ENCODE measurements at places on chromosomes 7 and 10. TPM values are rescaled to one million over a fixed set of nuclear protein-coding genes. Genes with fewer than 3 reads are reported as not detected.

DNA sequence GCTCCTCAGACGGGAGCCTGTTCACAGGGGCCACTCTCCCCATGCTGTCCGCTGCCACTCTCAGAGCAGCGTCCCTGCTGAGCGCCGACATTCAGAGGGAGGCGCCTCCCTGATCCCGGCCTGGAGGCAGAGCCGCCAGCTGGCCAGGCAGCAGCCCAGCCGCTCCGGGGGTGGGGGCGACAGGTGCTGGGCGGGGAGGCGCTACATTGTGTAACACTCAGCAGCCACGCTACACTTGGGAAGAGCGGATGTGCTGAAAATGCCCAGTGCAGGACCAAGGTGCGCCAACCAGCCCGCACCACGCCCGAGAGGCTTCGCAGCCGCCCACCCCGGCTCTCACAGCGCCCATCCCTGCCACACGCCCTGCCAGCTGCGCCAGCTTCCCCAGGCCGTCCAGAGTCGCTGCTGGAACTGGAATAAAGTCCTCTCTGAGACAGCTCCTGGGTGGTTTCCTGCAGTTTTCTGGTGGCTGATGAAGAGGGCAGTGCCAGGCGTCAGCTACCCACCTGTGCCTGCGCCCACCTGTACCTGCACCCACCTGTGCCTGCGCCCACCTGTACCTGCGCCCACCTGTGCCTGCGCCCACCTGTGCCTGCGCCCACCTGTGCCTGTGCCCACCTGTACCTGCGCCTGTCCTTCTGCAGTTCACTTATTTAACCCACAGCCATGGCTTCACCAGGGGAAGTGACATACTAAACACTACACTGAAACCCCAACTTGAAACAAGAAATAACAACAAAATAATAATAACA lies 25.7 kb downstream of the STK32C start:
- DNase-seq: no peak
- H3K4me1 ChIP-seq: no peaks in the 10 kb centered on the region
- no peaks in the 10 kb centered on the region for H3K36me3 ChIP-seq
- no peak overlapping the region for H3K4me3 ChIP-seq

DNA sequence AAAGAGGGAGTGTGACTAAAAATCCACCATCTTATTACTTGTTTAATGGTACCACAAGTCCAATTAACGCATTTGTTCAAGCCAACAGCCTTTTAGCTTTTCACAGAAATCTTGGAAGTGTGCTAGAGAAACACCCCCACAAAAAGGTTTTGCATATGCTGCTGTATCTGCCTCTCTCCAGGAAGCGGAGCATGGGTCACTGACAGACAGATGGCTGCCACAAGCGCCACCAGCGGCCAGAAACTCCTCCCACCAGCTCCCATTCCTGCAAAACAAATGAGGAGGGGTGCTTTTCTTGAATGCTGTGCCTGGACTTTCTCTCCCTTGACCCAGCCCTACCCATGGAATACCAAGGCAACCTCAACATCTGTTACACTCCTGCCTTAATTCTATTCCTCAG lies 176.3 kb upstream of the LRGUK start:
- DNase-seq: no peak
- H3K4me3 ChIP-seq: no peak overlapping the region
- H3K36me3 ChIP-seq: peaks cover 29% of the 10 kb centered on the region
- no peaks in the 10 kb centered on the region for H3K27me3 ChIP-seq
- no peaks in the 10 kb centered on the region for H3K4me1 ChIP-seq
- no peak overlapping the region for H3K27ac ChIP-seq

DNA sequence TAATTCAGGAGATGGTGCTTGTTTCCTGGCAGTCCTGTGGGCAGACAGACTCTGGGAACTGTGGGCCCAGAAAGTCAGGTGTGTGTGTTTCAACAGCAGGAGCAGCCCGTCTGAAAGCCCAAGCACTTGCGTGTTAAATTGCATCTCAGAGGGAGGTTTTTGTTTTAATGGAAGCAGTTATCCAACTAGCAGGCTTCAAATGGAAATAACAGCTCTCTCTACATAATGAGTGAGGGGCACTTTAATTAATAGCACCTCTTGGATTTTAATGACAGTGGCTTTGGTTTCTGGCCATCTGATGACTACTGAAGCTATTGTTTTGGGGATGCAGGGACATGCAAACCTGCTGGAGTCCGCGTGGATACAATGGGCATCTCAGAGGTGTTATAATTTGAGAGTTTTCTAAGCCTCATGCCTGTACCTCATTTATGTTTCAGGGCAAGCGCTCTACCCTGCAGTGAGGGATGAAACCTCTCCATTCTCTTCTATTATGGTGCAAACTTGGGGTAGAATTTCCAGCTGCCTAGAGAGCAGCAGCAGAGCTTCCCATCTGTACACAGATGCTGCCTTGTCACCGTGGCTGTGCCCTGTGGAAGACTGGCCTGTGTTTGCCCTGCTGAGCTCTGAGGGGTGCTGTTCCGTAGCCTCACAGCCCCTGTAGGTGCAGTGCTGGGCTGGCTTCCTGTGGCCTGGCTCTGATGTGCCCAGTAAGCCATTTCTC lies 206.6 kb upstream of the GPR26 start:
- H3K4me3 ChIP-seq: no peak overlapping the region
- DNase-seq: no peak
- no peaks in the 10 kb centered on the region for H3K4me1 ChIP-seq
- H3K27ac ChIP-seq: no peak overlapping the region

DNA sequence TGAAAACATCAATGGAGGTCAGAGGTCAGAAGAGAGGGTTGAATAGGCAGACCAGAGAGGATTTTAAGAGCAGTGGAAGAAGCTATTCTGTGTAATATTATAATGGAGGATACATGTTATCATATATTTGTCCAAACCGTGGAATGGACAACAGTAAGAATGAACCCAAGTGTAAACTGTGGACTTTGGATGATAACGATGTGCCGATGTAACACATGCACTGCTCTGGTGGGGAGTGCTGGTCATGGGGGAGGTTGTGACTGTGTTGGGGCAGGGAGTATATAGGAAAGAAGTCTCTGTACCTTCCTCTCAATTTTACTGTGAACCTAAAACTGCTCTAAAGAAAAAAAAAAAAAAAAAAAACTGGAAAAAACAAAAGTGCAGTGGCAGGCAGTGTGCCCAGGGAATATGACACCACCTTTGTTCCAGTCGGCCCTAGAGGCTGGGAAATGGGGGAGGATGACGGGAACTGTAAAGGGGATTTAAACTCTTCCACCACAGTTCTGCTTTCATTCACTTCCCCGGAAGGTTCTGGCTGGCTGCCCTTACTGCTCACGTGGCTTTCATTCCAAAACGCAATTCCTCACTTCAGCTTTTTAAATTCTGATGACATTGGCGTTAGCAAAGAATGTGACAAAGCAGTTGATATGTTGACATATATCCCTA lies 113.7 kb upstream of the ANKRD1 start:
- peaks cover 14% of the 10 kb centered on the region for H3K4me1 ChIP-seq
- no peak for DNase-seq
- no peaks in the 10 kb centered on the region for H3K27me3 ChIP-seq
- peak overlapping the region; percentile 60 for H3K27ac ChIP-seq
- no peak overlapping the region for H3K4me3 ChIP-seq

- no peak overlapping the region for H3K4me3 ChIP-seq
- H3K27me3 ChIP-seq: peaks cover 26% of the 10 kb centered on the region
- H3K36me3 ChIP-seq: no peaks in the 10 kb centered on the region
- H3K4me1 ChIP-seq: no peaks in the 10 kb centered on the region
- no peak overlapping the region for H3K27ac ChIP-seq
Observed at GRCh38 chr10:85702768-85703167, 663.8 kb downstream of the GRID1 start.

DNA sequence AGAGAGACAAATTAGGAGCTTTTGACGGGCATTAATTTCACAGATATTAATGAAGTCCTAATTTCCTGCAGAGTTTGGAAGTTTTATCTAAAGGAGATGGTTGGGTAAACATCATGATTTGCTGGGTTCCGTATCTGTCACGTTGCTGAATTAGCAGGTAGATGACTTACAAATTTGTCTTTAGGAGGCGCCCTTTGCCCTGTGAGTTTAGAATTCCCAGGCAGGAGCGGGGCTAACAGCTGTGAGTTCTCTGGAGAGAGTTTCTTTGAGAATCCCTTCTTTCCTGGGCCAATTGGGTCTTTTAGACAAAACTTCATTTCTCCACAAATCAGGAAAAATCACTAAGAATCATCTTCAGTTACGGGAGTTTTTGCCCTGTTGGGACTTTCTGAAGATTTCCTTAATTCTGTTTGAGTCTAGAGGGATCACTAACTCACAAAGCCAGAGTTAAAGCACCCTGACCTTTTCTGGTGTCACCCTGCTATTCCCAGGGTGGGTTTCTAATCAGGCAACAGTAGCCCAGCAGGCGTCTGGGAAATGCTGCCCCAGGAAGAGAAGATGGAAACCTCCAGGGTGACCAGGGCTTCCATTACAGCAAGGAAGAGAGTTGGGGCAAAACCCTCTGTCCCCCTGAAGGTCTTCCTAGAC lies 63.7 kb downstream of the PRKCQ start:
- H3K36me3 ChIP-seq: peaks cover 40% of the 10 kb centered on the region
- DNase-seq: no peak
- no peak overlapping the region for H3K27ac ChIP-seq
- H3K27me3 ChIP-seq: no peaks in the 10 kb centered on the region
- no peak overlapping the region for H3K4me3 ChIP-seq
- H3K4me1 ChIP-seq: peaks cover 90% of the 10 kb centered on the region

GRCh38 chr7:150963707-150964559 lies 14.2 kb downstream of the KCNH2 start:
- no peak for DNase-seq
- H3K27ac ChIP-seq: no peak overlapping the region
- no peak overlapping the region for H3K4me3 ChIP-seq
- no peaks in the 10 kb centered on the region for H3K36me3 ChIP-seq
- peaks cover 5% of the 10 kb centered on the region for H3K4me1 ChIP-seq

DNA sequence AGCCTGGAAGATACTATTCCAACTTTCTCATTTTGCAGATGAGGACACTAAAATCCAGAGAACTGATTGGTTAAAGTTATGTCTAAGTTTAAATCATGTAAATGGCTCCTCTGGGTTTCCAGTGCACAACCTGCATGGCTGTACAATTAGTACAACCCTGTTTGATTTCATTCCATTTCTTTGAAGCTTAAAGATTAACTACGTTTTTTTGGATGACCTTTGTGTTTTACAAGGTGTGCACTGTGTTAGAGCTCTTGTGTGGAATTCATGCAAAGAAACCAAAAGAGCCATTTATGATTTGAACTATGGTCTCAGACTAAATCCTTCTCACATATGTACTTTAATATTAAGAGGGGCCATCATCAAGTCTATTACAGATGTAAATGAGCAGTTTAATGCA lies 149.5 kb downstream of the TMEM168 start:
- no peak overlapping the region for H3K4me3 ChIP-seq
- no peak for DNase-seq
- no peak overlapping the region for H3K27ac ChIP-seq
- no peaks in the 10 kb centered on the region for H3K4me1 ChIP-seq

GRCh38 chr7:150942001-150942590 lies 36.0 kb downstream of the KCNH2 start:
- H3K36me3 ChIP-seq: no peaks in the 10 kb centered on the region
- H3K4me1 ChIP-seq: peaks cover 40% of the 10 kb centered on the region
- H3K27ac ChIP-seq: no peak overlapping the region
- peak; percentile 74 for DNase-seq

Gene ZPBP
- not detected for total RNA-seq
